M059J (cell line): ENCODE measurements at places on chromosomes 6 and 20. TPM values are rescaled to one million over a fixed set of nuclear protein-coding genes. Genes with fewer than 3 reads are reported as not detected.

BFSP1 gene
- 4.8 and 5.5 TPM in 2 replicates for total RNA-seq

MAP3K5 gene
- 9.0 and 14.0 TPM in 2 replicates for total RNA-seq

DDR1 gene
- 33.9 and 73.5 TPM in 2 replicates for total RNA-seq

BPIFB2 gene
- total RNA-seq = not detected in 2 replicates

SLC17A2 gene
- total RNA-seq = not detected in 2 replicates

CDSN gene
- not detected in 2 replicates for total RNA-seq

GPR31 gene
- total RNA-seq = not detected in 2 replicates

SNAP91 gene
- total RNA-seq = not detected in 2 replicates

DPPA5 gene
- not detected in 2 replicates for total RNA-seq

DNAH8 gene
- not detected in 2 replicates for total RNA-seq

WFDC5 gene
- total RNA-seq = not detected in 2 replicates

DNAAF9 gene
- 3.0 and 7.6 TPM in 2 replicates for total RNA-seq

VAPB gene
- total RNA-seq = 20.6 and 34.7 TPM in 2 replicates

NOX3 gene
- total RNA-seq = not detected in 2 replicates
